ENCODE measurements at places on chromosomes 1 and 21.

DNA sequence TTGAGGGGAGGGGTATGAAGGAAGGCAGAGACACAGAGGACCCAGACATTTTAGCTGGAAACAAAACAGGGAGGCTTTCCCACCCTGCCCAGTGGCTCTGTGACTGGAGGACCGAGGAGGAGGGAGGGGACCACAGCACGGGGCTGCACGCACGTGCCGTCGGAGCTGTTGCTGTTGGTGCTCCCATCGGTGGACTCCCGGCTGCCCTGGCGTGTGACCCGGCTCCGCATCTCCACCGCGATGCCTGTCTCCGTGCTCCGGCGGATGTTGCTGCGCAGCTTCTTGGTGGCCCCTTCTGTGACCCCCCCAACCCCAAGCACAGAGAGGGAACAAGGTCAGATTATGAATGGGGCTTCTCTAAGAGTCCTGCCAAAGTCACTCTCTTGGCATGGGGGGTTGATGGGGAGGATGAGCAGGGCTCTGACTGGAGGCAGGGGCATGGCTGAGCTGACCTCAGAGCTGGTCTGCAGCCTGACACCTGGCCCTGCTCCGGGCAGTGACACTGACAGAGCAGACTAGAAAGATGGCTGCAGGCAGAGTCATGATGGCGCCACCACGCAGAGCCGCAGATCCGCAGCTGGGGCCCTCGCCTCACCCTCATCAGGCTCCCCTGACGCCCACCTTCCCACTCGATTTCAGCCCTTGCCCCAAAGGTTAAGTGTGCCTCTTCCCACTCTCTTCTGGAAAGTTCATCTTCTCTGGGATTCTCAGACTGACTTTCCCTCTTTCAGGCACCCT, 29.6 kb downstream of the RIMS3 start:
- DNase-seq: no peak

GRCh38 chr1:165138960-165139359, 217.6 kb downstream of the LMX1A start:
- no peak for DNase-seq

DNA sequence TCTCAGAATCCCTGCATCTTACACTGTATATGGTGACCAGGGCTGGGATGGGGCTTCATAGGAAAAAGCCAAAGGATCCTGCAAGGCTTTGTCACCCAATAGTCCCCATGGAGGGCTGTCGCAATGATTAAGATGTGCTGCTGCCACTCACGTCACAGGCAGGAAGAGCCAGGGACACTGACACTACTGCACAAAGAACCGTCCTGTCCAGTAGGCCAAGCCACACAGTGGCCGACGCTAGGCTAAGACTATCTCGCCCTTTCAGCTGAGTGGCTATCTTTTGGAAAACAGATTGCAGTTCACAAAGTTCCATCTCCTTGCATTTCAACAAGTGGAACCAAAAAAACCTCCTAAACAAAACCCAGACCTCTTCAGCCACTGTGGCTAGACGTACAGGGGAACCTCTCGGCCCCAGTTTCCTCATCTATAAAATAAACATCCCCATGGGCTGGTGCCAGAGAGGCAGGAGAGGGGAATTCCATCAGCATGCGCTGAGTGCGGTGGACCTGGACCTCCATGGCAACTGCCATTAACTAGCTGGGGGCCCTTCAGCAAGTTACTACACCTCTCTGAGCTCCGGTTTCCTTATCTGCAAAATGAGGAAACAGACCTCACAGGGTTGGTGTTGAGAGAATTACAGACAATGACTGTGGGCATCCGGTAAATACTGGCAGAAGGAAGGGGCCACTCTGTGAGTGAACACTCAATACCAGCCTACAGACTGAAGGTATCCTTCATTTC, 8.7 kb downstream of the CAPZB start:
- peak; percentile 45 for DNase-seq

- no peak for DNase-seq
Observed at GRCh38 chr1:6011161-6011945, 19.1 kb upstream of the NPHP4 start.

DNA sequence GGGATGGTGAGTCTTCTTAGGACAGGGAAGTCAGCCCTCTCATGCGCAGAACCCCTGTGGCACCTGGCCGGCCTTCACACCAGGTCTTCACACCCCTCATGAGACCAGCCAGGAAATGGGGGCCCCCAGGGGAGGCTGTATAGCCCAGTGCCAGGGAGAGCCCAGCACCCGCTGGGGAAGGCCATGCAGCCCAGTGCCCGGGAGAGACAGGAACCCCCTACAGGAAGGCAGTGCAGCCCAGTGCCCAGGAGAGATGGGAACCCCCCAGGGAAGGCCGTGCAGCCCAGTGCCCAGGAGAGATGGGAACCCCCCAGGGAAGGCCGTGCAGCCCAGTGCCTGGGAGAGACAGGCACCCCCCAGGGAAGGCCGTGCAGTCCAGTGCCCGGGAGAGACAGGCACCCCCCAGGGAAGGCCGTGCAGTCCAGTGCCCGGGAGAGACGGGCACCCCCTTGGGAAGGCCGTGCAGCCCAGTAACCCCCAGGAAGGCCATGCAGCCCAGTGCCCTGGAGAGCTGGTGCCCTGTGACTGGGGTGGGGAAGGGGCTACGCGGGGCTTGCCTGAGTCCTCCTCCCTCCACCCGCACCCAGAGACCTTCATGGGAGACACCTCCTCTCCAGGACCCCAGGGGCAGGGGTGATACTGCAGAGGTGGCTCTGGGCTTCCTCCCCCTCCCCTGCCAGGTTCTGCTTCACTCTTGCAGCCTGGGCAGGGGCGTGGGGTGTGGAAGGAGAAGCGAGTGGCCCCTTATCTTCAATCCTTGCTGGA, 110.5 kb upstream of the COL6A1 start:
- DNase-seq: no peak

GRCh38 chr21:31554511-31555022, 104.9 kb upstream of the SOD1 start:
- peak; percentile 45 for DNase-seq

DNA sequence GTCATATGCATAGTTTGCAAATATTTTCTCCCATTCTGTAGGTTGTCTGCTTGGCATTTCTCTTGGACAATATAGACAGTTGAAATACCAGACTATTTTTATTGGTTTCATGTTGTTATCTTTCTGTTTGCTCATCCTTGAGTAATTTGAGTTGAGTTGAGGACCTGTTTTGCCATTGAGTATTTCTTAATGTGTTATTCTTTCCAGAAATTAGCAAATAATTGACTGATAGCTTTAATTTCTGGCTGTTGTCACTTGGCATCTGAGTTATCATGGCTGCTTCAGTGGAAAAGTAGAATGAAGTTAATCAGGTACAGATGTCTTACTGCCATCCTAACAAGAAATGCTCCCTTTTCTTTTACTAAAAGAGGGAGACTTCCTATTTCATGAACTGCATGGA, 264.8 kb upstream of the DUSP10 start:
- DNase-seq: no peak

DNA sequence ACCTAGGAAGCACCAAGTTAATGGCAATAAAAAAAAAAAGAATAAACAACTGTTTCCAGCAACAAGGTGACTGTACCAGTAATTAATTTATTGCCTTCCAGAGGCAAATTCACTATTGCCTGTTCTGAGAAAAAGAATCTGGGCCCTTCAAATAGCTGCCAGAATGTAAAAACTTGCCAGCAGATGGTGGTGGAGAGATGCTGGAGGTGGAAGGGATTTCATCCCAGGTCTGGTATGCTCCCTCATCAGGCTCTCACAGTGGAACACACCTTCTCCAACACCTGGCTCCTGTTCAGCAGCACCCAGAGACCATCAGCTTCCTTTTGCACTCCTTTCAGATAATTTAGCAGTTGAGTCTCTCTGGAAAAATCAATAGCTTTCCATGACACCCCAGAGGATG, 792.9 kb upstream of the ADAMTS5 start:
- DNase-seq: no peak

DNA sequence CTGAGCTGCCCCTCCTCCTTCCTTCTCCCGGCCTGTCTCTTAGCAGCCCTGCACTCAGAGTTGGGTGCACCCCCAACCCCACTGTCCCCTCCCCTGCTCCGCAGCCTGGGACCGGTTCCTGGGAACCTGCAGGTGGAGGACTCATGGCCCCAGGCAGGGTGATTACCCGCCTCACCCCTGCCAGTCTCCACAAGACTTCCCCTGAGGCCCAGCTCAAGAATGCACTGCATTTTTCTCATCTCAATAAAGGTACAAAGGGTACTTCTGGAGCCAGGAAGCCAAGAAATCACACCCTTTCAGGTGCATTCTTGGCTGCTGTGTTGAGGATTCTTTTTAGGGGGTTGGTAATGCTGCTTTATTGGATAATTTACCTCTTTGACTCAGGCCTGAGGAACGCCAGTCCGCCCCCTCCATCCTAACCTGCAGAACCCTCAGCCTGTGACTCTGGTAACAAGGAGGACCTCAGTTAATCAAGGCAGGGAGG, 126.3 kb upstream of the TMPRSS2 start:
- no peak for DNase-seq

DNA sequence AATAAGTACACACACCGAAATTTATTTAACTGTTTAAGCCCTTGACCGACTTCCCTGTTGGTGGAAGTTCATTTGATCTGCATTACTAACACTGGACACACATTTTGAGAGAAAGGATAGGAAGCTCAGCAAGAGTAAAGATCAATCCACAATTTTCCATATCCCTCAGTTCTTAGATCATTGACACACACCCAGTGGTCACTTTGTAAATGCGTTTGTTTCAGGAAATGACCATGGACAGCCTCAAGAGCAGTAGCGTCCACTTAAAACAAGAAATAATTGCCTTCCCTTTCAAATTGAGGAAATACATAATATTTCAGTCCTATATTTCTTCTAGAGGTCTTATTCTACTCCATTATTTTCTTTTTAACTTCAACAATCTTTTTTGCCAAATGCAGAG, 511.5 kb upstream of the PTBP2 start:
- no peak for DNase-seq

DNA sequence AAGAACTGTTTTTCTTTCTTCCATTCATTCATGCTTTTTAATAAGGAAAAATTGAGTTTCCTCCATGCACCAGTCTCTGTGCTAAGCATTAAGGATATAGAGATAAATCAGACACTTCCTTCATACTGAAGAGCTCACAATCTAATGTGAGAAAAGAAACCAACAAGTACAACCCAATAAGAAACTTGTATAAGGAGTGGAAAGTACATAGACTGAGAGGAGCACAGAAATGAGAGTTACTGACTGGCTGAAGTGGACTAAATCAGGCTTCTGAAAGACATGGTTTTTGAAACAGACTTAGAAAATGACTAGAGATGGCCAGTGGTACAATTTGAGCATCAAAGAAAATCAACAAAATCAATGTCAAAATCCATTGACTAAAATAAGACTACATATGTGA, 524.4 kb downstream of the PLPP3 start:
- no peak for DNase-seq

GRCh38 chr1:1510912-1511532, 940 bp upstream of the ATAD3A start:
- DNase-seq: no peak
